SW 1271 (cell line): ENCODE measurements at places on chromosomes 7 and 10.

GRCh38 chr7:20152511-20152910 lies 64.7 kb downstream of the MACC1 start:
- no peak for DNase-seq

DNA sequence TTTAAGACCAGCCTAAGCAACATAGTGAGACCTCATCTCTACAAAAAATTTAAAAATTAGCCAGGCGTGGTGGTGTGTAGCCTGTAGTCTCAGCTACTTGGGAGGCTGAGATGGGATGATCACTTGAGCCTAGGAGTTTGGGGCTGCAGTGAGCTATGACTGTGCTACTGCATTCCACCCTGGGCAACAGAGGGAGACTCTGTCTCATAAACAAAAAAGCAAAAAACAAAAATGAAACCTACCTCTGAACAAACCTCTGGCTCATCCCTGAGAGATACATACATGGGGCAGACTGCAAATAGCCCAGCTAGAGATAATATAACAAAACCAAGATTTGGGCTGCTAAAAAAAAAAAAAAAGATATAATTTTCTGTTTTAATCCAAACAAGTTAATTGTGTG lies 19.5 kb downstream of the C10orf67 start:
- no peak for DNase-seq

DNA sequence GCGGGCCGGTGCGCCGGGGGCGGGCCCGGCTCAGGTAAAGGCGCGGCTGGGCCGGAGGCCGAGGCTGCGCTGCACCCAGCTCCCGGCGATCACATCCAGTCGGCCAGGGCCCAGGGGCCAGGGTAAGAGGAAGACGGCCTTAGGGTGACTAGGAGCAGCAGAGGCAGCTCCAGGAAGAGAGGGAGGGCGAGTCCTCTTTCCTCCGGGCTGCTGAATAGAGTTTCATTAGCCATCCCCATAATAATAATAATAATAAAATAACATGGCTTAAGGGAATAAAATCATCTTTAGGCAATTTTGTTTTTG lies 44.8 kb upstream of the CDK1 start:
- DNase-seq, result no peak

DNA sequence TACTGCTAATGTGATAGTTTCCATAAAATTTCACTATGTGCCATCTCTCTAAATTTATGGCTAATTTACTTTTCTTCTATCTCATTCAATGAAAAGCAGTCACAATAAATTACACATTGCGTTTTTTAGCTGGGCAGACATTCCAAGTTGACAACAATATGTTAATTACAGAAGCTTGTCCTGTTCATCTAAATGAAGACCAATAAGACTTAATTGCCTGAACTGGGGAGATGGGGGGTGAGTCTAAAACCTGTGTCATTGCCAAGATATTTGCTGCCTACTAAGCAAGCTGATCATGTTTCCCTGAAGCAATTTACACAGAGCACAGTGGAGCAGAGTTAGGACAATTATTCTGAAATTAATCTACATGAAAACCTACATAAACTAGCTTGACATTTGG lies 89.3 kb upstream of the ADRB1 start:
- DNase-seq, result no peak

DNA sequence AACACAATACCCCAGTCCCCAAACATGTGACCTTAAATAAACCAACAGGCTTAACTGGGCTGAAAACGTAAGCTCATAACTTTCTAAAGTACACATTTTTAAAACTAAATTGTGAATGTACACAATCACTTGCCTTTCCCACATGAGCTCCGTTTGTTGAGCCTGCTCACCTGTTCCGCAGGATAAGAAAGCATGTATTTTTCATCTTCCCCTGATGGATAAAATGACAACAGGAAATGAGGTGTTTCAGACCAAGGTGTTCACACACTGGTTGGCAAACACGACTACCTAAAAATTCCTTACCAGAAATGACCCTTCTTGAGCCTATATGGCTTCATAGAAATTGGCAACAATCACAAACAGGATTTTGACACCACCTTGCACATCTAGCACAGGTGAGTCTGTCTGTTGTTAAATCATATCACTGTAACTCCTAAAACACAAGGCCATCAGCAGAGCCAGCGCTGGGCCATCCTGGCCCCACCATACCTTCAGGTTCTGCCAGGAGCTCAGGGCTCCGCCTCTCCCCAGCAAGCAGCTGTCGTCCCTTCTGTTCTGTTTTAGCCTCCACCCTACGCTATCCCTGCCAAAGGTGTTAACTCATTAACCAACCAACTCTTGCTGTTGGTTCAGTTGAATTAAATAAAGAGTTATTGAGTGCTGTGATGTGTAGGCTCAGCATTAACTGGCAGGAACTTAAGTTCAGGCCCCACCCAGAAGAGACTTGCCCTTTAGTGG lies 73.6 kb upstream of the RNF32 start:
- DNase-seq, result no peak

DNA sequence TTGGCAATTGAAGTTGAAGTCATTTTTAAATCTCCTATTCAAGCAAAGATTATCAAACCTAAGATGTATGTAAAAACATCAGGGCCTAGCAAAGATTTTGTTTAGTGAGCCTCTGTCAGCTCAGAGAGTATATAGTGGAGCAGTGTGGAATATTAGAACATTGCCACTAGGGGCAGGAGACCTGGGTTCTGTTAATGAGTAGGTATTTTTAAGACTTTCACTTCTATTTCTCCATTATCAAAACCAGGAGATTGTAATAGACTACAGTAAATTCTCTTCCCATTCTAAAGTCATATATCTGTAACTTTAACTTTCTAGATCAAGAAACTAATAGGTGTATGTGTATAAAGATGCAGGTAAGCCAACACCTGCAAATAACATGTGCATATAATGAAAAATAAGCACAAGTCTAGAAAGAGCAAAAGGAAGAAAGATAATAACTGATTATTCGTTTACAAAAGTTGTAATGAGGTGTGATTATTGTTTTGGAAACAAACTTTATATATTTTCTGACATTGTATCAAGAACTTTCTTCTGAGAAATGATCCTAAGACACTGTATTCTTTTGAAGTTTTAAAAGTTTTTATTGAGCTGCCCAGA lies 64.4 kb downstream of the KCND2 start:
- no peak for DNase-seq
